ENCODE measurements at places on chromosomes 13 and 19.

GRCh38 chr13:100917011-100917410, 242.4 kb upstream of the TMTC4 start:
- DNase-seq, result no peak

DNA sequence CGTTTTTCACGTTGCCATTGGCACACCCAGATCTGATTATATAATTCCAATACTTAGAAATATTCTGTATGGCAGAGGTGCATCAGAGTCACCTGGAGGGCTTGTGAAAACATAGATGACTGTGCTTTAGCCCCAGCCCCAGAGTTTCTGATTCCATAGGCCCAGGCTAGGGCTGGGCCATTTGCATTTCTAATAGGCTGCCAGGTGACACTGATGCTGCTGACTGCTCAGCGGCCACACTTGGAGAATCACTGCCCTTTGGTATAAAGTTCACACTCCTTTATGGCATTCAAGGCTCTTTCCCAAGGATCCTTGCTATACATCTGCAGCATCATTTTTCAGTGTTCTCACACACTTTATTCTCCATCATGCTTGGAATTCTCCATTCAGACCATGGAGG, 137.1 kb downstream of the AKAP11 start:
- DNase-seq, result no peak

GRCh38 chr13:21595546-21595822, 8.5 kb downstream of the MICU2 start:
- no peak for DNase-seq

DNA sequence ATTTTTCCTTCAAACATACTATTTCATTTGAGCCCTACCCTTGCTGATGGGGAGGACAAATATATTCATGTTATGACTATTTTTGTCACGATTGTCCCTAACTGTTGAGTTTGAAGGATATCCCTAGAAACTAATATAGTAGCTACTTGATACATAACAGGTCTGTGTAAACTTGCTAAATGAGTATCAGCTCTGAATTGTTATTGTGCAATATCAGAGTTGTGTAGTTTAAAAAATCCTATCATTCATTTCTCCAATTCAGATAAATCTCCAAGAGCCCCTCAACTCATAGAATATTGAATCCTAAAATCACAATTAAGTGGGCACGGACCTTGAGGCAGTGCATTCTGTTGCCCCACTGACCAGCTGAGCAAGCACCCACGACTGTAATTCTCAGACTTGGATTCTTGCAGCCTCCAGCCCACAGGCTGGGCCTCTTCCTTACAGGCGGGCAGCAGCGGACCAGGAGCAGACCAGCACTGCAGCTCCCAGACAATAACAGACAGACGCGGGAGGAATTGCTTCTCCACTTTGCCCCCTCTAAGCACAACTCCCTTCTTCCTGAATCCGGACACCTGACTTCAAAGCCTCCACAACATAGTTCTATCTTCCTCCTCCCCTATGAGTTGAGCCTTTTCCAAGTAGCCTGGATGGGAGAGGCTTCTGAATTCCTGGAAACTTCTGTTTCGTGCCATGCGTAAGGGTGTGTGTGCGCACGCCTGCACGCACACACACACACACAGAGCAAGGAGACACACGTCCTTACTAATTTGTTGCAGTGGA, 337.6 kb upstream of the ARGLU1 start:
- DNase-seq, result no peak

DNA sequence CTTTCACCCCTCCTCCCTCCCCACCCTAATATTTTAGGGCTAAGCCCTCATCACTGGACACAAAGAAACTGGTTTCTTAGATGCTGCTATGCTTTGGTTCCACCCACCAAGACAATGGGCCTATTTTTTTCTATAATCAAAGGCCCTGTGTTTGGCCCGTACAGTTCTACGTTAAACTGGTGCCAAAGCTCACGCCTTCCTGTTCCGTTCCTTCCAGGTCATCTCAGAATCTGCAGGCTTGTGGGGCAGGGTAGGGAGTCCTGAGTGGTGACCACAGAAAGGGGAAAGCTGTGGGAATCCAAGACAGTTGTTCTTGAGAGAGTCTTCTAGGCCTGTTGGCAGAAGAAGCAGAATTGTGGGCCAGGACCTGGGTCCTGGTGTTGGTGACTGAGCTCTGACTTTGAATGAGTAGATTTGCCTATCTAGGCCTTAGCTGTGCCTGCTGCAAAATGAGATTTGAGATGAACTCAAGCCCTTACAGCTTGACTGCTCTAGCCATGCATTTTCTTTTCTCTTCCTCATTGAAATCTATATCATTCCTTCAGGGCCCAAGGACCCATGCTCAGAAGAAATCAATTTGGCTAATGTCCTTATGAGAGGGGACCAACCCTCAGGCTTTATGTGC, 19.1 kb upstream of the CXCL17 start:
- DNase-seq, result no peak

GRCh38 chr13:81184556-81185265, 843.8 kb upstream of the SPRY2 start:
- DNase-seq, result no peak

GRCh38 chr19:7349231-7349591, 474 bp downstream of the ARHGEF18 start:
- no peak for DNase-seq

All from stimulated activated CD8-positive, alpha-beta memory T cell treated with anti-CD3 and anti-CD28 coated beads, Interleukin-7, amount 100 ng/mL, for 24 hours (primary cell).